ENCODE measurements at places on chromosomes 7 and 10.

DNA sequence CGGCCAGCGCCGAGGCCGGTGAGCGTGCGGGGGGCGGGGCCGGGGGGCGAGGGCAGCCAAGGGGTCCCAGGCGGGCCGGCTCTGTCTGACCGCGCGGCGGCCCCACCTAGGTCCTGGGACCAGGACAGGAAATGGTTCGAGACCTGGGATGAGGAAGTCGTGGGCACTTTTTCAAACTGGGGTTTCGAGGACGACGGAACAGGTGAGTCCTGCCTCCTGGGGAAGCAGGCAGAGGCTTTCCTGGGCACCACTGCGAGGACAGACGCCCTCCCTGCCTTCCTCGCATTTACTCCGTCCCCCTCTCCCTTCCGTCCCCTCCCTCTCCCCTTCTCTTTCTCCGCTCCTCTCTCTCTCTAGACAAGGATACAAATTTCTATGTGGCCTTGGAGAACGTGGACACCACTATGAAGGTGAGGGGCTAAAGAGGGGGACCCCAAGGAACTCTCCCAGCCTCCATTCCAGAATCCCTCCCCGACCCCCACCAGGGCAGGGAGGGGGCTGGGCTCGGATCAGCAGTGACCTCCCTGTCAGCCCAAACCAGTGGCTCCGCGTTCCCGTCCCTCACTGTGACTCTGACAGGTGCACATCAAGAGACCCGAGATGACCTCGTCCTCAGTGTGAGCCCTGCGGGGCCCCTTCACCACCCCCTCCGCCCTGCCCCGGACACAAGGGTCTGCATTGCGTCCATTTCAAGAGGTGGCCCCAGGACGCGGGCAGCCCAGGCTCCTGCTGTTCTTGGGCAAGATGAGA, 2.6 kb upstream of the MUC12 start:
- DNase-seq, result no peak

GRCh38 chr7:14449291-14449690, 453.3 kb downstream of the DGKB start:
- DNase-seq, result no peak

DNA sequence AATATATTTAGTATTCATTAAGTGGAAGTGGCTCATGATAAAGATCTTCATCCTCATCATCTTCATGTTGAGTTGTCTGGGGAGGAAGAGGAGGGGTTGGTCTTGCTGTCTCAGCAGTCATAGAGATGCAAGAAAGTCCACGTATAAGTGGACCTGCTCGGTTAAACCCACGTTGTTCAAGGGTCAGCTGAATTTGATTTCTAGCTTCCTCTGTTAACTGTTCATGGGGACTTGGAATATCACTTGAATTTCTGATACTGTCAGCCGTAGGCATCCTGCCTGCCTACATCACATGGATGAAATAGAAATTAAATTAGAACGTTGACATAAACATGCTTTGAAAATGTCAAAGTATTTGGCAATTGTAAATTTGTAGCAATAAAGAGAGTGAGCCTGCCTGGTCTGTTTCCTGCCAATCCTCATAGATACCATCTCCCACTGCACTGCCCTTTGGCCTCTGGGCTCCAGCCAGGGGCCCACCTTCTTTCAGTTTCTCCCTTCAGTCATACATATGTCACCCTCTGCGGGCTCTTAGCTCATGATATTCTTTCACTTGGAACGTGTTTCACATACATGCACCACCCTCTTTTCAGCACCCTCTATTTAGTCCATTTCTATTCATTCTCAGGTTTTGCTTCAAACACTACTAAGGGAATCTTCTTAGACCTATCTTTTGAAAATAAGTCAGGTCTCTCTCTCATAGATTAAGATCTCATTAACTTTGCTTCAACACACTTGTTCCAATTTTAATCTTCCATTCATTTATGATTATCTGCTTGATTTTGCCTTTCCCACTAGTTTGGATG, 376.3 kb downstream of the IPMK start:
- DNase-seq, result no peak

DNA sequence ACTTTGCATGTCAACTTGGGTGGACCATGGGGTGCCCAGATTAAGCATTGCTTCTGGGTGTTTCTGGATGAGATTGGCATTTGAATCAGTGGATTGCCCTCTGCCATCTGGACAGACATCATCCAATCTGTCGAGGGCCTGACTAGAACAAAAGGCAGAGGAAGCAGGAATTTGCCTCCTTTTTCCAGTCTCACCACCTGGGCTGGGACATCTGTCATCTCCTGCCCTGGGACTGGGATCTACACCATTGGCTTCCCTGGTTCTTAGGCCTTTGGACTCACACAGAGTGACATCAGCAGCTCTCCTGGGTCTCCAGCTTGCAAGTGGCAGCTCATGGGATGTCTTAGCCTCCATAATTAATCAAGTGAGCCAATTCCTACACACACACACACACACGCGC, 10.3 kb downstream of the SLC13A4 start:
- DNase-seq, result no peak

DNA sequence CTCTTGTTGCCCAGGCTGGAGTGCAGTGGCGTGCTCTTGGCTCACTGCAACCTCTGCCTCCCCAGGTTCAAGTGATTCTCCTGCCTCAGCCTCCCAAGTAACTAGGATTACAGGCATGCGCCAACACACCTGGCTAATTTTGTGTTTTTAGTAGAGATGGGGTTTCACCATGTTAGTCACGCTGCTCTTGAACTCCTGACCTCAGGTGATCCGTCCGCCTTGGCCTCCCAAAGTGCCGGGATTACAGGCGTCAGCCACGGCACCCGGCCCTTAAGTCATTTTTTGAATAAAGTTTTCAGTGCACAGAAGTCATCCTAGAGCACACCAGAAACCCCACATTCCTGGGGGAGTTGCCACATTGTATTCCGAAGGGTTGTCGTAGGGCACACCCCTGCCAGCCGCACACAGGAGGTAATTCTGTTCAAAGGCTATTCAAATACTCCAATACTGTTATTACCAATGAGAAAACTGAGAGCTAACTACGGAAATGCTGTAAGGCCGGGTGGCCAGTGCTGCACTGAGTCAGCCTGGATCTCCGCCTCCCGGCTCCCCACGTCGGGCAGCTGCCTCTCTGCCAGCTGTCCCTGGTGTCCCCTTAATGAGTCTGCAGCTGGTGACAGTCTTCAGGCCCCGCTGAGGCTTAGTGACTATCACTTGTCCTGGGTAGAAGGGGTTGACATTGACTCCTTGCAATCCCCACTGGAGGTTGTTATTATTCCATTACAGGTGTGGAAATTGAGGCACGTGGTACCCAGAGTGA, 8.6 kb upstream of the RFC2 start:
- no peak for DNase-seq

- DNase-seq, result no peak
Measured at GRCh38 chr10:48533951-48534720, 70.7 kb downstream of the ARHGAP22 start.

DNA sequence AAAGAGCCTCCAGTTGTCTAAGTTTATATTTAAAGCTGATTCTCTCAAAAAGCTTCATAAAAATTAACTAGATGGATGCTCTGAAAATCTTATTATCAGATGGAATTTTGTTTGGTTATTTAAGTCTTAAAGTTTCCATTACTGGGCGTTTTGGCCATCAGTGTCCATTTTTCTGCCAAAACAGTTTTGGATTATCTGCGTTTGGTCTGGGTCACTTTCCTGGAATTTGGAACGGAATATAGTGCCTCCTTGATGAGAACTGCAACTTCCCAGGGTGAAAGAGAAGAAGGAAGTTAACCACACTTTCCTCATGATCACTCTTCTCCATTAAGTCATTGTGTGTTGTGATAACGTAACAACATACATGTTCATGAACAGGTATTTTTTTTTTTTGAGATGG, 764.9 kb upstream of the AUTS2 start:
- DNase-seq, result no peak
